ENCODE measurements at places on chromosomes 5 and 9.

- no peak for DNase-seq
Measured at GRCh38 chr5:139863361-139863760, 67.8 kb downstream of the PSD2 start.

DNA sequence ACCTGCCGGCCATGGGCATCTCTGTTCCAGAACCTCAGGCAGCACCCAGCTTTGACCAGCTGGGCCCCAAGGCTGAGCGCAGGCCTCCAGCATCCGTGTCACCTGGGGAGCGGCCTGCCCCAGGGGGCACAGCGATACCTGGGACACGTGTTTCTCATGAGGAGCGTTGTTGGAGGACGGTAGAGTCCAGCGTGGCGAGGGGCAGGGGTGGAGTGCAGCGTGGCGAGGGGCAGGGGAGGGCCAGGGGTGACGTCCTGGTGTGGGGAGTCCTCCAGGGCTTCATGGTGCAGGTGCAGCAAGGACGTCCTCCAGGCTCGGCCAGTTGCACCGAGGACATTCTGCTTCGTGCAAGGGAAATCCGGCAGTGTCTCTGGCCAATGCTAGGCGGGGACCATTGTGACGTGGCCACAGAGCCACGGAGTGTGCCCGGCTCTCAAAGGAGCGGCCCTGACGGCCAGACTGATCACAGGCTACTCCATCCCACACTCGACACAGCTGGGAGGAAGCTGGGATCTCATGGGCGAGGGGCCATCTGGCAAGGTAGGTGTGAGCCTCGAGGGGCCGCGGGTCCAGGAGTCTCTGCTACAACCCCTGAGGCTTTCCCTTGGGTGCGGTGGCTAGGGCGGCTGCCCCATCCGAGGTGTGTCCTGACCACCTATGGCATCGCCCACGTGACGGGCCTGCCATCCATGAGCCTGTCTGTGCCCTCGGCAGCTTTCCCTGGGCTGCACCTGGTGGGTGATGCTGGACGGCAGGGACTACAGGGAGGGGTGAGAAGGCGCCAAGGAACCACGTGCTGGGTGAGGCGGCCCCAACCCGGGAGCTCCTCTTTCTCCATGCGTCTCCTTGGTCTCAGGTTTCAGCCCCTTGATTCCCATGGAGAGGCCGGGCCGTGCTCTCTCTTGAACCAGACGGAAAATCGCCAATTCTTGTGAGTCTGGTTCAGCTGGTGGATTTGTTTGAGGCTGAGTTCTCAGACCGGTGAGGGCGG lies 33.8 kb downstream of the SLC9A3 start:
- DNase-seq, result no peak

GRCh38 chr9:76223749-76224340 lies 170.4 kb downstream of the RFK start:
- DNase-seq, result peak; percentile 24

DNA sequence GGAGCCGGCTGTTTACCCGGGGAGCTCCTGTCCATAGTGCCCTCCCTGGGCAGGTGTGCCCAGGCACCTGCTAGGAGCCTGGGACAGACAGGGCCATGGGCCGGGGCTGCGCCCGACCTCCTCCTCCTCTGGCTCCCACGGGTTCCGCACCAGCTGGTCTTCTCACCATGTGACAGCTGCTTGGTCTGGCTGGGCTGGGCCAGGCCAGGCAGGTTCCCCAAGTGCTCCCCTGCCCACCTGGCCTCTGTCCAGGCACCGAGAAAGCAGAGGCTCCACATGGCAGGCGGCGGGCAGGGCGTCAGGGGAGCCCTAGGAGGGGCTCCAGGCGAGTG lies 60.0 kb downstream of the OLFM1 start:
- DNase-seq, result no peak

DNA sequence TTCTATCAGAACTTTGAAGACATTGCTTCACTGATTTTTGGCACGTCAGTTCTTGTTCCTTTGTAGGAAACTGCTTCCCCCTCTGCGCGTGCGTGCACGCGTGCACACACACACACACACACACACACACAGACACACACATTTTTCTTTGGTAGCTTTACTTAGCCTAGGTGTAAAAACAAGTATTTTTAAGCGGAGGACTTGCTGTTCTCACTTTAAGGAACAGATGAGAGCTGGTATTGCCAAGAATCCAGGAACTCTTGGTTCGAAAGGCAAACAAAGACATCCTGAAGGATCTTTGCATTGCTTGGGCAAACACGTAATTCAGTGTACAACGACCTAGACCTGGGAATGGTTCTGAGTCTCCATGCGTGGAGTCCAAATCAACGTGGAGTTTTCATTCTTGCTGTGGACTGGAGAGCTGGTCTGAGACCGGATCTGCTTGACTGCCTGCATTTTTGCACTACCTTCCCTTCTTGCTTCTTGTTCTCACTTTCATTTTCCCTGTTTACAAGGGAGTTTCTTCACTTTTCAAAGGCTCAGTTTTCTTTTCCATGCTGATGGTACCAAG lies 8.2 kb downstream of the TMEM268 start:
- DNase-seq, result peak; percentile 29

DNA sequence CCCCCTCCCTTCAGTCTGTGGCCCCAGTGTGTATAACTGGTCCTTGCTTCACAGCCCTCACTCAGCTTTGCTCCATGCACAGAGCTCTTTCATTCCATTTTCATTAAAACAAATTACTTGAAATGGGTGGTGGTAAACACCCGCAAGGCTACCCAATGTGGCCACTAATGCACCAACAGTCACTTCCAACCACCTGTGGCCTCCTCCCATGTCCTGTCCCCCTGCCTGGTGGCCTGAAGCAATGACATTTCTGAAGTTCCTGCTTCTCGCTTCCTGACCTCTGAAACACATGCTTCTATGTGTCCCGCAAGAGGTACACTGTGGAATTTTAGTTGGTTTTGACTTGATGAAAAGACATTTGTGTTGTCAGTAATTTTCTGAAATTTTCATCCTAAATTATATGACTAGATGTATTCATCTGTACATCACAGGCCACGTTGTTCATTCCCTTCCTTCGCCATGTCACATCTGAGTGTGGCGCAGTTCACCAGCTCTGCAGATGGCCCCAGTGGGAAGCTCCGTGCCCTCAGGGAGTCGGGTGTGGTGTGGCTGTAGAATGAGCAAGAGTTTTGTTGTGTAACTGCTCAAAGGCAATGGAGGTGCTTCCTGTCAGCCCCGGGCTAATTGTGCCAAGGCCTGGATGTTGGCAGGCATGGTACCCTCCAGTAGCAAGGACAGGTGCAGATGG lies 9.6 kb downstream of the ROPN1L start:
- DNase-seq, result no peak

DNA sequence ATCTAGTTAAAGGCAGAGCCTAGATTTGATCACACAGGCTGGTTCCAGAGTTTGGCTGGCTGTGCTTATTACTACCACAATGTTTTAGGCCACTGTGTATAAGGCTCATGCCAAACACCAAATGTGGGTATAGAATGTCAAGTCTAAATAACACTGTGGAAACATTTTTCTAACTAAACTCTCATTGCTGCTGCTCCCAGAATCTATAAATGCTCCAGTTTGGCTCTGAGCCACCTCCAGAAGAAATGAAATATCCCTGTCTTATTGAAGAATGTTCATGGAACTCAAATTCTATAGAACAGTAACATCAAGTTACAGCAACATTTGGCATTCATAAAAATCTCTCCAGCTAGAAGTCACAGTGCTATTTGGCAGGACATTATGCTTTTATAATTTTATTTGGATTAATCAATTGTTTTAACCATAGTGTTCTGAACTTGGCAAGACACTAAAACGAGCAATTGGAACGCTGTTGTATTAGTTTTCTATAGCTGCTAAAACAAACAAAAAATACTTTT lies 178.1 kb upstream of the COX7C start:
- peak; percentile 57 for DNase-seq

- no peak for DNase-seq
Measured at GRCh38 chr9:129458155-129458661, 162.7 kb downstream of the C9orf50 start.

- peak; percentile 84 for DNase-seq
Measured at GRCh38 chr9:125878164-125878631, 131.0 kb downstream of the PBX3 start.

GRCh38 chr5:109756543-109757185 lies 66.9 kb downstream of the MAN2A1 start:
- DNase-seq, result no peak

- DNase-seq, result peak; percentile 95
Measured at GRCh38 chr5:140926443-140927227, 536 bp downstream of the PCDHAC1 start.

DNA sequence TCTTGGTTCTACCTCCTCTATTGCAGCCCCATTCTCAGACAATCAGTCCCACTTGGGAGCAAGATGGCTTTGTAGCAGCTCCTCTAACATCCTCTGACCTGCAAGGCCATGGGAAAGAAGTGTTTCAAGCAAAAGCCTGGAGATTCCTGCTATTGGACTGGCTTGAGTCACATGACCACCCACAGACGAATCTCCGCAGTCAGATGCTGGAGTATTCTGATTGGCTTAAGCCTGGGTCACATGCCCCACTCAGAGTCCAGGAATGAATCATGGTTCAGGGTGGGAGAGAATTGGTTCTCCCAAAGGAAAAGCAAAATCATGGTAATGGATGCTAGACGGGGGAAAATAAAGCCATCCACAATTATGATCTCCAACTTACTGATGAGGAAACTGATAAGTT lies 22.6 kb upstream of the LMX1B start:
- no peak for DNase-seq

- DNase-seq, result no peak
Measured at GRCh38 chr5:88190106-88190834, 78.4 kb downstream of the TMEM161B start.

GRCh38 chr5:107282061-107282460 lies 388.7 kb downstream of the EFNA5 start:
- no peak for DNase-seq

GRCh38 chr5:55675119-55675518 lies 37.0 kb downstream of the SLC38A9 start:
- DNase-seq, result peak; percentile 31

DNA sequence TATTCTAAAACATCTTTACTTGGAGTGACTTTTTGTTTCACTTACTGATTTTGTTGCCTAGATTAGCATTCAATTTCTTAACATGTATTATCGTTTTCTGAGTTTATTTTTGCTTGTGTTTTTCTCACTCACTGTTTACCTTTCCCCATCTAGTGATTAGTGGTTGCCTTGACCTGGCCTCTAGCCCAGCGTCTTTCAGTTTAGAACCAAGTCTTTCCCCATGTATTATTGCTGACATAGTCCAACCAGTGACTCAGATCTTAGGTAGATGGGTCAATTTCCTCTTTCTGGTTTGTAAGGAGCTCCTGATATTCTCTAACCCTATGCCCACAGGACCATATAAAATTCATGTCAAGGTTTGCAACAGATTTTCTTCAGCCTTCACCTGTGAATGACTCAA lies 135.5 kb downstream of the PRR16 start:
- no peak for DNase-seq

- no peak for DNase-seq
Measured at GRCh38 chr5:145829708-145830361, 5.3 kb downstream of the PRELID2 start.

DNA sequence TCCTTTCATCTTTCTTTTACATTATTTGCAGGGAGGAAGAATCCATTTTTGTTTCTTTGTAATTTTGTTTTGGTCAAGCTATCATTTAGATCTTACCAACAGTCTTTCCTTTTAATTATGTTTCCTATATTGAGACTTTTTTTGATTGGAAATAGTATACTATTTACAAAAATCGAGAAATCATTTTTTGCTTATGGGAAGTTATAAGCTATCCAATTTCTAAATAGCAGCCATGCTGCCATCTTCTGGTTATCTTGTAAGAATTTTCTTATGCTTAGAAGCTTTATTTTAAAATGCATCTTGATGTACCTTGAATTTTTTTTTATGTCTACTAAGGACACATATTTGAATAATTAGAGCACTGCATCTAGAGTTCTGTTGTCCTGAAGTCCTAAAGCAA lies 821.2 kb downstream of the PTPRD start:
- DNase-seq, result peak; percentile 63

DNA sequence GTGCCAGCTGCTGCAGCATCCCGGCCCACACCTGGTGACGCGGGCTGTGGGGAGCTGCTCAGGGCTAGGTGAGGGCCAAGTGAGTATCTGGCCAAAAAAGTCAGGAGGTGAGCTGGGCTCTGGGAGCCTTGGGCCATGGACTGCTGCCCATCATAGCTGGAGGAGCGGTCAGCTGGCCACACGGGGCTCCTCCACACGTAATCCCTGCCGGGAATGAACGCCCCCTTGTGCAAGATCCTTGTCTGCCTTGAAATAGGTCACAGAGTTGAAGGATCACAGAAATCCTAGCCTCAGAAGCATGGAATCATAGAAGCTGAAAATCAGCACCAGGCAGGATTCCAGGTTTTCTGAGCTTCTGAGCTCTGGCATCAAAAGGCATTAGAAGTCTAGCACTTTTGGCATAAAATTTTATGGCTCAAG lies 16.8 kb upstream of the COL27A1 start:
- DNase-seq, result no peak

GRCh38 chr9:112731971-112732370 lies 14.1 kb upstream of the INIP start:
- no peak for DNase-seq

GRCh38 chr9:130713286-130713960 lies 19.8 kb downstream of the EXOSC2 start:
- DNase-seq, result peak; percentile 67

All from eye (tissue), 1 donor.